ENCODE measurements at places on chromosomes 13 and 19.

DNA sequence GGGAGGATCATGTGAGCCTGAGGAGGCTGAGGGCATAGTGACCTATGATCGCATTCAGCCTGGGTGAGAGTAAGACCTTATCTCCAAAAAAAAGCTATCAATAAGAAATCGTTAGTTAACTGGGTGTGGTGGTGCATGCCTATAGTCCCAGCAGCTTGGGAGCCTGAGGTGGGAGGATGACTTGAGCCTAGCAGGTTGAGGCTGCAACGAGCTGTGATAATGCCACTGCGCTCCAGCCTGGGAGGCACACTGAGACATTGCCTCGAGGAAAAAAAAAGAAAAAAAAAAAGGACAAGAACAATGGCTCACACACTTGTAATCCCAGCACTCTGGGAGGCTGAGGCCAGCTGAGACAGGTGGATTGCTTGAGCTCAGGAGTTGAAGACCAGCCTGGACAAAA lies 16.2 kb downstream of the PSPC1 start:
- no peak for DNase-seq

- peak; percentile 15 for DNase-seq
Observed at GRCh38 chr19:50728084-50728737, 5.0 kb downstream of the CLEC11A start.

DNA sequence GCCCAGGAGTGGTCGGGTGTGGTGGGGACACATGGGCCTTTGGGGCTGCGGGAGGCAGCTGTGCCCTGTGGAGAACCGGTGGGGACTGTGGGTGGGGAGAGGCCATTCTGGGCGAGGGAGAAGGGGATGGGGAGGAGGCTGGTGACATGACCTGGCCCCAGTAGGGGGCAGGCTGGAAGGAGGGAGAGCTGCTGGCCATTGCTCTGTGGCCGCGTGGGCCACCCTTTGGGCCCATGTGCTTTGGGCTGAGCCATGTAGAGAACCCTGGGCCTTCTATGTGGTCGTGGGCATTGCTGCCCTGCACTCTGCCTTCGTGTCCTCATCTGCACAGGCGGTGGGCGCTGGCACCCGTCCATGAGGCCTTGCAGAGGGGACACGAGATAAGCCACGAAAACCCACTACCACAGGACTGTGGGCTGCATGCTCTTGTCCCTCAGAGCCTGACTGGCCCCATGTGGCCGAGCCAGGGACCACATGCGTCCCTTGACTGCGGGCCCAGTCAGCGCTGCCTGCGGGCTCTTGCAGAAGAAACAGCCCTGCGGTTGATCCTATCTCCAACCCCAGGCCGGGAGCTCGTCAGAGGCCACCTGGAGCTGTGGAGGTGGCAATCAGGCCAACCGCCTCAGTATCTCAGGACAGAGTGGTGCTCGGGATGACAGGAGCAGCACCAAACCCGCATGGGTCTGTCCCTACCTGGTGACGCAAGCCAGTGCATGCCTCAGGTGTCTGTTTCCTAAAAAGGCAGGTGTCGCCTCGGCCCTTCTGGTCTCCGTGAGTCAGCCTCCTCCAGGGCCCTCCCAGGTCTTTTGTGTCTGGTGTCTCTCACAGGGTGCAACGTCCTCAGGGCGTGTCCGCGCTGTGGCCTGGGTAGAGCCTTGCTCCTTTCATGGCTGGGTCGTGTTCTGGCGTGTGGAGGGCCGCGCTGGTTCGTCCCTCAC lies 14.3 kb downstream of the FZR1 start:
- DNase-seq: no peak

DNA sequence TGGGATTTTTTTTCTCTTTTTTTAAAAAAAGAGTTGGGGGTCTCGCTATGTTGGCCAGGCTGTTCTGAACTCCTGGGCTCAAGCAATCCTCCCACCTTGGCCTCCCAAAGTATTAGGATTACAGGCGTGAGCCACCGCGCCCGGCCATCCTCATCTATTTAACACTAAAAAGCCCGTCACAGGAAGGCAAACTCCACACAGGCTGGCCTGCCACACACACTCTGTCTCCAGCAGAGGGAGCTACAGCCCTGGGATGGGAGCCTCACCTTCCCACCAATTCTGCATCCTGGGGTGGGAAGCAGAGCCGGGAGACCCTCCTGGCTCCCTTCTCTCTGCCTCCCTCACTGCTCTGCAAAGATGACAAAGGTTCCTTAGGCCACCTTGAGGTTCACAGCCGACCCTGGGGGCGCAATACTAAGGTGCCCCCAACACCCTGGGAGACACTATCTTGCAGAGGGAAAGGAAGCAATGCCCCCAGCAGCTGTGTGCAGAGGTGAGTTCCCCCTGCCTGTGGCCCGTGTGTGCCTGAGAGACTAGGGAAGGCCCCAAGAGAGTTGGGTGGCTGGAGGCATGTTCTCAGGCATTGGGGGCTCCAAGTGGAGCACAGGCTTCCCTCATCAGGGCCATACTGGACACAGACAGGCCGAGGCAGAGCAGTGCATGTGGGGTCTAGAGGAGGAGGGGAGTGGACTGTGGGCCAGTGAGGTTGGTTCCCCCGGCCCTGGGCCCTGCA lies 27.4 kb upstream of the TIMM44 start:
- no peak for DNase-seq
